Stomach (tissue), 19 donors: ENCODE measurements at places on chromosomes 3 and 15. TPM values are rescaled to one million over a fixed set of nuclear protein-coding genes. Genes with fewer than 3 reads are reported as not detected.

CASR gene
- 0.50 TPM for polyA plus RNA-seq

COL7A1 gene
- 123 TPM for polyA plus RNA-seq

TEX9 gene
- 5.5 TPM for polyA plus RNA-seq

TMEM212 gene
- not detected for polyA plus RNA-seq

PCOLCE2 gene
- 1.1 TPM for polyA plus RNA-seq

SUCNR1 gene
- not detected for polyA plus RNA-seq

COL6A6 gene
- polyA plus RNA-seq, result not detected

RTP4 gene
- polyA plus RNA-seq, result 7.4 TPM
